Cardiac muscle cell (in vitro differentiated cells and primary cell): ENCODE measurements at places on chromosomes 2 and 18.

- DNase-seq: no peak
- no peaks in the 10 kb centered on the region for H3K4me1 ChIP-seq
- no peak overlapping the region for H3K4me3 ChIP-seq
- H3K36me3 ChIP-seq: no peaks in the 10 kb centered on the region
Measured at GRCh38 chr2:234249034-234249735, 198.7 kb downstream of the SPP2 start.

DNA sequence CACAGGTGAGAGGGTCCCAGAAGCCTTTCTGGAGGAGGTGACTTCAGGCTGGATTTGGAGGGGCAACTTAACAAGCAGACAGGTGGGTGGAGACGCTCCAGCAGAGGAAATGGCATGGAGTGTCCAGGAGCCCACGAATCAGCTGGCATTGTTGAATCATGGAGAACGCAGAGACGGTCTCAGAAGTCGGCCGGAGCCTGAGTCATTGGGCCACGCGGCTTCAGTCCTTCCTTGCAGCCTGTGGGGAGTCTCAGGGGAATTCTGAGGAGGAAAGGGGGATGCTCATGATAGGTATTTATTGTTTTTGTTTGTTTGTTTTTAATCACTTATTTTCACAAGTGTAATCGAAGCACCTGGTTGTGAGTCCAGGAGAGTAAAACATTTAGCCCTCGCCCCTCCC lies 184.6 kb upstream of the HDAC4 start:
- no peak overlapping the region for H3K4me3 ChIP-seq
- no peaks in the 10 kb centered on the region for H3K4me1 ChIP-seq
- DNase-seq: no peak
- H3K27ac ChIP-seq: no peak overlapping the region
- no peaks in the 10 kb centered on the region for H3K36me3 ChIP-seq
- H3K27me3 ChIP-seq: no peaks in the 10 kb centered on the region

GRCh38 chr2:48993576-48993975 lies 160.7 kb downstream of the FSHR start:
- H3K4me1 ChIP-seq: no peaks in the 10 kb centered on the region
- no peak for DNase-seq
- H3K27ac ChIP-seq: no peak overlapping the region
- no peaks in the 10 kb centered on the region for H3K36me3 ChIP-seq

DNA sequence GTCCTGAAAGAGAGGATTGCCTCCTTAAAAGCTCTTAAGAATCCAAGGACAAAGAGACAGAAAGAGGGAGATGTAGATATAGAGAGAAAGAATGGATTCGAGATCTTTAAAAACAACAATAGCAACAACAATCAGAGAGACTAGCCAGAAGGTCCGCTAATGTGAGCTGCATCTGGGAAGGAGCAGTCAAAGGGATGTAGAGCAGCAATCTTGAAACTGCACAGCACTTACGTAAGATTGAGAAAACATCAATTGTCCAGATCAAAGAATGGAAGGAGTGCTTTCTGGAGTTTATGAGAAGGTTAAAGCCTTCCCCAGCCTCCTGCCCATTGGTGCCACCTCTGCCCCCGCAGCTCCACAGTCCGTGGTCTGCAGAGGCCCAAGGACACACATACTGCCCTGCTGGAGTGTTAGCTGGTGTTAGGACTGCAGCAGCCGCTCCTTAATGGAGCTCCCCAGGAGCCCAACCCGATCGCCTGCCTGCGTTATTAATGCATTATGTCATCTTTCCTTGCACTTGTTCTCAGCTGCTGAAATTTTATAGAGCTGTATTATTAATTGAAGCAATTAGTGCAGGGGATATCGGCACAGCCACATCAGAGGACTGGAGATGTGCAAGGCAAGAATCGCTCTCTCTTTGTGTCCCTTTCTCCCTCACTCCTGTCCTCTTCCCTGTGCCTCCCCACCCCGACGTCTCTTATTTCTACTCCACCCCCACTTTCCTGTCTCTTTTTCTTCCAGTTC lies 94.2 kb upstream of the STPG4 start:
- no peaks in the 10 kb centered on the region for H3K36me3 ChIP-seq
- H3K27ac ChIP-seq: no peak overlapping the region
- no peak for DNase-seq
- H3K27me3 ChIP-seq: no peaks in the 10 kb centered on the region
- peaks cover 4% of the 10 kb centered on the region for H3K4me1 ChIP-seq

GRCh38 chr18:80192653-80193385 lies 54.5 kb downstream of the PARD6G start:
- H3K27me3 ChIP-seq: no peaks in the 10 kb centered on the region
- no peak for DNase-seq
- H3K4me1 ChIP-seq: no peaks in the 10 kb centered on the region
- H3K4me3 ChIP-seq: no peak overlapping the region

DNA sequence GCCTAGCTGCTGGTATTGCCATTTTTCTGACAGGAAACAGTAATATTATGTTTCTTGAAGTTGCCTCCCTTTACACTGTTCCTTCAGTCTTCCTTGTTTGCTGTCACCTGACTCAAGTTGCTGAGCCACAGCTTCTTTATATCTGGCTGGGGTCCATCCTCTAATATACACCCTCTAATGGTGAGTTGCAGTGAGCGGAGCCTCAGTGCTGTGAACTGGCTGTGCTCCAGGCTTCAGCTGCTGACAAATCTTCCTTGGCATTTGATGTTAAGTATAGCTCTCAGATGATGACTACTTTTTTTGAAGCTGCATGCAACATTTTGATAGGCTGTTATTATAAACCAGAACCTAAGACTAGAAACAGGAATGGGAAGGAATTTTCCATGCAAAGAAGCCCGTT lies 366.7 kb downstream of the NUP35 start:
- DNase-seq: no peak
- H3K4me1 ChIP-seq: peaks cover 4% of the 10 kb centered on the region
- H3K36me3 ChIP-seq: no peaks in the 10 kb centered on the region
- H3K27me3 ChIP-seq: no peaks in the 10 kb centered on the region
